ENCODE measurements at places on chromosomes 6 and 20. TPM values are rescaled to one million over a fixed set of nuclear protein-coding genes. Genes with fewer than 3 reads are reported as not detected.

GRCh38 chr6:63923139-63923739, 287.6 kb downstream of the PHF3 start:
- no peaks in the 10 kb centered on the region for H3K36me3 ChIP-seq
- no peak overlapping the region for H3K4me3 ChIP-seq
- H3K4me1 ChIP-seq: no peaks in the 10 kb centered on the region
- H3K27ac ChIP-seq: no peak overlapping the region

DNA sequence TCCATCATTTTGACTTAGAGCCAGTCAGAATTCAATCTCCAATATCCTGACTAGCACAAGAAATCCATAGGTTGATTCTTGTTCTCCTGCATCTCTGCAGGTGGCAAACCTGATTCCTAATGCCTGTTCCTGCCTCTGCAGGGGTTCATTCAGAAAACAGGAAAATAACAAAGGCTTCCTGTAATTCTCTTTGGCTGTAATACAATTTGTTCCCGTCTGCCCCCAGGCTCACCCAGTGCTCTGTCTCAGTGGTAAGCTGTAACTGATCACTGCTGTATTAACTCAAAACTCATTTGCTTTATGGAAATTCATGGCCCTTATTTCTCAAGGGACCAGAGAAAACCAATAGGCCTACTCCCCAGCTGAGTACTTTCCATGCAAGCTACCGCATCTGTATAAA, 88.6 kb downstream of the OPRM1 start:
- no peak overlapping the region for H3K4me3 ChIP-seq
- H3K36me3 ChIP-seq: no peaks in the 10 kb centered on the region
- H3K27me3 ChIP-seq: no peaks in the 10 kb centered on the region
- no peak for DNase-seq
- H3K27ac ChIP-seq: no peak overlapping the region

DNA sequence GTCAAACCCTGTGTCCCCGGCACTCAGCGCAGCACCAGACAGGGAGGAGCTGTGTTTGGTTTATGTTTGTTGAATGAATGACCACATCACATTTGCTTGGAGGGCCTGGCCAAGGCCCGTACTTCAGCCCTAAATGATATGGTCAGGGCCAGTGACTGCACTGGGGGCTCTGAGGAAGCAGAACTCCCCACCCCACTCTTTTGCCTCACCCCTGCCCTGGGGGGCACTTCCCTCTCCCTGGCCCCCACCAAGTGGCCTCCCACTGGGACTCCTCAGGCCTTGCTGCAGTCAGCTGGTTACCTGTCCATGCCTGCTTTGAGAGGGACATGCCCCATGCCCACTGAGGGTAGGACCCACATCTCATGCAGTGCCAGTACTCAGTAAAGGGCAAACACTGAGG, 2.9 kb downstream of the ADISSP start:
- H3K4me1 ChIP-seq: peaks cover 28% of the 10 kb centered on the region
- H3K27ac ChIP-seq: no peak overlapping the region
- DNase-seq: no peak
- H3K36me3 ChIP-seq: peaks cover 11% of the 10 kb centered on the region
- H3K4me3 ChIP-seq: no peak overlapping the region
- no peaks in the 10 kb centered on the region for H3K27me3 ChIP-seq

DNA sequence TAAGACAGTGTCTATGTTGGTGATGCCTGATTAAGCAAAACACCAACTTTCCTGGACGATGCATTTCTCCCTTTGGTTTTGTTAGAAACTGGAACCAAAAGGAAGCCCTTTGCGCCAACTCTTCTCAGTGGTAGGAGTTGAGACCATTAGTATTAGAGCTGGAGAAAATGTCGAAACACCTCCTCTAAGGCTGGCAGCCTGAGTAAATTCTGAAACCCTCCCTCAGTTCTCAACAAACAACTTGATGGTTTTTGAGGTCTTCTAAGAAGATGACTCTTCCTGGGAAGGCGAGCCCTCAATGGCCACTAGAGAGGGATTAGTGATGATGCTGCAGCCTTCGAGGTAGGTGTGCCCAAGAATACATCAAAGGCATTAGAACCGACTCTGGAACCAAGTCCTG, 78.4 kb upstream of the CCN6 start:
- H3K27me3 ChIP-seq: no peaks in the 10 kb centered on the region
- no peak overlapping the region for H3K4me3 ChIP-seq
- no peak for DNase-seq
- H3K4me1 ChIP-seq: peaks cover 79% of the 10 kb centered on the region
- H3K27ac ChIP-seq: peak overlapping the region; percentile 31

DNA sequence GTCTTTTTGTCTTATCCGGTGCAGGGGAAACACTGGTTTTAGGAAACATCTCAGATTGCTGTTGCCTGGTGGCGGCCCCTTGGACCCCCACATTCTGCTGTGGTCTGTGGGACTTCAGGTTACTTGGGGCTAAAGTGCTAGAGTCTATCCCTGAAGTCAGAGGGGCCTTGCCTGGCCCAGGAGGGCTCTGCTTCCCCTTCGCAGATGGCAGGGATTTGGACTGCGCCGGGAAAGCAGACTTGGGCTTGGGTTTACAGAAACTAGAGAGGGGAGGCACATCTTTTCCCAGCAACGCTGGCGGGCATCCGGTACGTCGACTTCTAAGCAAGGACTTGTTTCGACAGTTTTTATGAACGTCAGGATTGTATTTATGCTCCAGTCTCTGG, 17.5 kb downstream of the ZNF217 start:
- peak overlapping the region; percentile 92 for H3K27ac ChIP-seq
- H3K36me3 ChIP-seq: peaks cover 91% of the 10 kb centered on the region
- no peaks in the 10 kb centered on the region for H3K27me3 ChIP-seq

The CDH26 gene
- total RNA-seq: 0.52 TPM

The OTOR gene
- total RNA-seq: not detected

The TIAM2 gene
- 3.8 TPM for total RNA-seq

Data from activated naive CD8-positive, alpha-beta T cell treated with anti-CD3 and anti-CD28 coated beads for 36 hours (primary cell).